ENCODE measurements at places on chromosomes 6 and 20.

- no peak for DNase-seq
Measured at GRCh38 chr6:103280417-103280816, 1579.3 kb downstream of the HACE1 start.

DNA sequence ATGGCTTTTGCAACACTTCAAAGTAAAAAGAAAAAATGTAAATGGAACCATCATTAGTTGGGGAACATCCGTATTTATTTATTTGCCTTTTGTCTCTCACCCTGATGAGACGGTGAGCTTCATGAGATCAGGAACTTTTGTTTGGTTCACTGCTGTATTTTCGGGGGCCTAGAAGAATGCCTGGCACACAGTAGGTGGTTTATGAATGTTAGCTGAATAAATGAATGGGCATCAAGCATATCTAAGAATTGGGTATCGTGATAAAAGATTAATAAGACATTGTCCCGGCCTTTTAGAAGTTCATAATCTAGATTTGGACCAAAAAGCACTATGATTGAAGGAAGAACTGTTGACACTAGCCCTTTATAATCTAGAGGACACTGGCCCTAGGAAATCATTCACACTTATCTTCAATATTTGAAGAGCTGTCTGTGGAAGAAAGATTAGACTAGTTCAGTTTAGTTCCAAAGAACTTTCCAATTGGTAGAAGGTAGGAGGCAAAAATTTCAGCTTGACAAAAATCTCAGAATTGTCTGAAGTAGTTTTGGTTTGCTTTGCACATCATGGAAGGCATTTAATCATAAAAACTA lies 70.3 kb upstream of the CD83 start:
- no peak for DNase-seq

DNA sequence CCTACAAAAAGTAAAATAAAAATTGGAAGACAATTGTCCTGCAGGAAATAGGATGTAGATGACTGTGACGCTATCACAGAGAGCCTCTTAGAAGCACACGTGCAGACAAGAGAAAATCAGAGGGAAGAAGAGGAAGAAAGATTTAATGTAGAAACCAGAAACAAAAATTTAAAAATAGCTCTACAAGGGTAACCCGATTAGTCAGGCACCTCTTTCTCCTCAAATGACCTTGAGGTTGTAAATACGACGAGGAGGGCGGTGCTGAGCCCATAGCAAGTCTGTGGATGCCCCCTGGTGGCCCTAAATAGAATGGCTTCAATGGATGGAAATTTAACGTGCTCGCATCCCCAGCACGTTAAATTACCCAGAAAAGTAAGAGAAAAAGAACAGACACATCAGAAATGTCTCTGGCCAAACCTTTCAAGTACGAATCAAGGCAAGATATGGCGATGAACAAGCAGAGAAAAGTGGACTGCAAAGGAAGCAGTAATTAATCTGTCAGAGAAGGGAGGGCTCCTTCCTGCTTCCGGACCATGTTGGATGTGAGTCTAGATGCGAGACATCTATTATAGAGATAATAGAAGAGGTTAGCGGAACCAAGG lies 4.2 kb upstream of the PRPH2 start:
- no peak for DNase-seq

GRCh38 chr20:47776639-47777038 lies 8.6 kb downstream of the SULF2 start:
- no peak for DNase-seq

GRCh38 chr6:97102145-97102790 lies 177.7 kb downstream of the KLHL32 start:
- no peak for DNase-seq

DNA sequence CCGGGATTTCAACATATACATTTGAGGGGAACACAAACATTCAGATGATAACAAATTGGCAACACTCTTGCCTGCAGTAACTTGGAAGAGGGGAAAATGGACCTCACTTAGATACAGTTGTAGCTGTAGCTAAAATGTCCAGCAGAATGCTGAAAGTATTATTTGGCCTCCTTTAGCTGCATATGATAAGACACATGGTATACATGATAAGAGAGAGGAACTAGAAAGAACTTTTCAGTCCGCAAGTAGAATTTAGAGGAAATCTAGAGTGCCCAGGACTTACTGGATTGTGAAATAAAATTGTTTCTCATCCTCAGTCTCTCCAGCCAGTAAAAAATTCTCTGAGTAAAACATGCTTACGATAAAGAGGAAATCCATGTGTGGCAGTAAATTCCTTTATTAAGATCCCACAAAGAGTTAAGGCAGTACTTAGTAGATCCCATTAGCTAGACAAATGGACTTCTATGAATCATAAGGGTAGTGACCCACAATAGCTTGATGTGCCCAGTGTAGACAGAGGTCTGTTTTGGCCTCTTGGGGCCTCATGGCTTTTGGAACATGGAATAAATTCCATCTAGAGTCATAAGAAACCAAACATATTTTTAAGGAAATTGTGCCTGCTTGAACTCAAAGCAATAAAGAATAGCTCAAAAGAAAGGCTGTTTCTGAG lies 87.9 kb upstream of the RBM24 start:
- DNase-seq: no peak

GRCh38 chr6:135319819-135320218 lies 138.7 kb downstream of the MYB start:
- no peak for DNase-seq

DNA sequence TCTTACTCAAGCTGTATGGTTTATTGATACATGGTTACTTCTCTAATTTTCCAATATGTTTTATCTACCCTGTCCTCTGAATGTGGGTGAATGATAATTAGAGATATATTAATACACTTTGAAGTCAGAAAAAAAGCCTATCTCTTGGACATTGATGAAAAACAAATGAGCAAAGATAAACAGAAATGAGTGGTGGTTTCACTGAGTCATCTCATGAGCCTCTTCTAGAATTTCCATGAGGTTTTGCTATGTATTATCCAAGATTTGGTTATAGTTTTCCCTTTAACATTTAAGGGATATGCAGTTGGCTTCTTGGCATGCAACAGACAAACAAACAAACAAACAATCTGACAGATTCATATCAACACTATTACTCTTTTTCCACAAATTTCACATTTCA lies 586.8 kb downstream of the RFPL4B start:
- no peak for DNase-seq

- DNase-seq: no peak
Measured at GRCh38 chr6:30074331-30075093, 1.1 kb downstream of the RNF39 start.

DNA sequence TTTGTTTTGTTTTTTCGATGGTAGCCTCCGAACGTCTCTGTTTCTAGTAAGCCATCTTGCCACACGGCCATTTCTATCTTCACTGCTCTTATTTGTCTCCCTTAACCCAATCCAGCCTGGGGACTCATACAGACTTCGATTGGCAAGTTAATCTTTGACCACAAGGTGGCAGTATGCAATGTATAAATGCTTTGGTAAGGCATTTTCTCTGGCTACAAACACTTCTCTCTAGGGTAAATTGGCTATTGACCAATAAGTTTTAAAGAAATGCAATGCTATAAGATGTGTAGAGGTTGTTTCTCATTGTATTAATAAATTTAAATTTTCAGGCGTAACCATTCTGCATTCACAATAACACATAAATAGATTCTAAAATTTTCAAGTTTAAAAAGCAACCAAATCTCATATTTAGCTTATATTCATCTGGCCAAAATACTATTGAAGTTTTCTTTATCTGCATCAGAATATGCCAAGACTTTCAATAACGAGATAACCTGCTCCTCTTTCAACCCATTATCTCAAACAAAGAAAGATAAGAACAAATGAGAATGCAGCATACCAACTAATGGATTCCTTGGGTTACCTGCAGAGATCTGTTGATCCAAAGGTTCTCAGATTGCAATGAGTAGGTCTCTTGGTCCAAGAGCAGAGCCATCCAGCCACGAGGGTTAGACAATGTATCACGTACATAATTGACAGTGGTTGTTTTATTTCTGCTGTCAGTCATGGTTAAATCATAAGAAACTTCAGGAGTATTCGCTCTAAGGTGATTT lies 231.9 kb downstream of the PKHD1 start:
- no peak for DNase-seq

GRCh38 chr20:17666481-17666880 lies 15.6 kb downstream of the RRBP1 start:
- no peak for DNase-seq

DNA sequence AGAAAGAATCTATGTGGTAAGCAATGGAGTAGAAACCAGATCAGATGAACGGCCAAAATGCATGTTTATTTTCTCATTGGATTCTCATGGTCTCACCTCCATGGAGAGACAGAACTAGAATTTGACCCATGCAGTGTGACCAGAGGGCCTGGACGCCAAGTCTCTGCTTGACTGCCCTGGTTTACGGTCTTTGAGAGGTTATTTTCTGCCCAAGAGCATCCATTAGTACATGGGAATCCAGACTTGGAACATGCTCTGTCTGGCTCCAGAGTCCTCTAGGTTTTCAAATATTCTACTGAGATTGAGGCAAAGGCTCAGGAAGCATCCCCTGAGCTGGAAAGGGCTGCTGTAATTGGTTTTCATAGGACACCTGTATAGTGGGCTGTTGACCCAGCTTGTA lies 45.5 kb upstream of the UST start:
- DNase-seq: no peak

DNA sequence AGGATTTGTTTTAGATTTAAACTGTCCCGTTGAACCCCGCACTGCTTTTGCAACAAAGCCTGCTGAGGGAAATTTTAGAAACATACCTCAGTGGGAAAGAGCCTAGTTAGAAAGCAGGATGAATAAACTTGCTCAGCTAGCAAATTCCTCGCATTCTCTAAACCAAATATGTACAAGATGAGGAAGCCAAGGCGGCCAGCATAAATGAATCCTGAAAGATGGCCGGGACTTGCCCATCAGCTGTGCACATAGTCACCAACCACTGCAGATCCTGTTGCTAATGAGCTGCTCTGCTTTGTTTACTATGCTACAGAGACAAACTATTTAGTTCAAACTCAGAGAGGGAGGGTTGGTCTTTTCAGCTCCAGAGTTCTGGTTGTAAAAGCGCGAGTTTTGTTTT lies 49.0 kb downstream of the TMEM170B start:
- DNase-seq: no peak

GRCh38 chr6:77105091-77105490 lies 358.2 kb downstream of the HTR1B start:
- no peak for DNase-seq

DNA sequence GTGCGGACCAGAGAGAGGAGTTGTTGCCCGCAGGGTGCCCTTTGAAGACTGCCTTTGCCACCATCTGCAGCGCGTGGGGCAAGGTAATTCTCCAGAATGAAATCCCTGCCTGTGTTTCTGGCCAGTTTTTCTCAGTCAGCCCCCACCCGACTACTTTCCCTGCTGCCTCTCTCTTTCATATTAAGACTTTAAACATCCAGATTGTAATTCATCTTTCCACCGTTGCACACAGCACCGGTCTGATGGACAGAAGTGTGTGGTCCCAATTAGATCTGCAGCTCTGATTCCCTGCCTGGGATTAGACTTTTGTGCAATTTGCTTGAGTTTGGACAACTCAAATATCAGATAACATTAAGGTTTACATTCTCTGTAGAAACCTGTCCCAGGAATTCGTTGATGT lies 489.0 kb downstream of the QKI start:
- DNase-seq: no peak

DNA sequence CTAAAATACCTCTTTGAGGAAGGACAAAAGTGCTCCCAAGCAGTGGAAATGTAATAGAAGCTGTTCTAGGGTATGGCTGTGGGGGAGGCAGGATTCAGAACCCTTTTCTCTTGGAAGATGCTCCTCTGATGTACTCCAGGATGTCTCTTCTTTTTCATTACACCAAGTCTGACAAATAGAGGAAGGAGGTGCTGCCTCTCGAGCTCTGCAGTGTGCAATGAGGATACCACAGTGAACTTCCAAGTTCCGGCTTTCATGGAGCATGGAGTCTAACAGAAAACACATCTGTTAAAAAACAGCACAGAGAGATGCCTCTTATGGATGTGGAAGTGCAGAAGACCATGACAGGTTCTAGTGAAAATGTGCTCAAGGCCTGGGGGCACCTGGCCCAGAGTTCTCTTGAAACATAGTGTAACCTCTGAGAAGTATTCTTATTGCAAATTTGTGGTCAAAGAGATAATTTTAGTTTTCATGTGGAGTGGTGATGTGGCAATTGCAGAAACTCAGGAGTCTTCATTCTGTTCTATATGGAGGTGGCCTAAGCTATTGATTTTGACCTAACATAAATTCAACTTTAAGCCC lies 362.0 kb upstream of the CITED2 start:
- DNase-seq: no peak

DNA sequence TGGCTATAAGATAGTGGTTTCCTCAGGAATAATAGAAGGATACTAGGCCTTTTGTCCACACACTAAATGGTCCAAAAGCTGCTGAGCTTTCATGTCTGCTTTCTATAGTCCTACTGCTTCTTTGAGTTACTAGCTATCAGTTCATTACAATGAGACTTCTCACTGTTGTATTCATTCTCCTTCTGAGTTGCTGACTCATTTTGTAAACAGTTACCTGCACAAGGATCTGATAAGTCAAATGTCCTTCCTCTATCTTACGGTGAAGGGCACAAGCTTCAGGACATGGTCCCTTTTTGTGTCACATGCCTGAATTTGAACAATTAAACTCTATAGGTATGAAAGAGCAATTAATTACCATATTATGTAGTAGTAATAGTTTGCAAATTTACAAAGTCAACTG lies 90.5 kb downstream of the MAN1A1 start:
- DNase-seq: no peak

DNA sequence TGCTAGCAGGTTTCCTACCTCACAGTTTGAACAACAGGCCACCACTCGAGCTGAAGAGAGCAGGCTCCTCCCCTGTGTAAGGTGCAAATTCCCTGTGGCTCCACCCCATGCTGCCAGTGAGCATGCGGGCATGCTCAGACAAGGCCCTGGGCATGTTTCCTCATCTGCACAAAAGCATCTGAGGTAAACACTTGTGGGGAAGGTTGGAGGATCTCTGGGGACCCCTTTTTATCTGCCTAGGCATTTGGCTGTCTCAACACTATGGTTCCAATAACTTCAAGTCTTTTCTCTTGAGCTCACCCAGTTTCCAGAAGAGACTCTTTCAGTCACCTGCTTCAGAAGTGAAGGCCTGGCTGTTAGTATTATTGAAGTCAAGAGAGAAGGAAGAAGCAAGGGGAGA lies 9.4 kb downstream of the C6orf58 start:
- DNase-seq: no peak

- DNase-seq: no peak
Measured at GRCh38 chr20:24690408-24690807, 221.0 kb downstream of the SYNDIG1 start.

GRCh38 chr6:34955442-34955841 lies 66.4 kb downstream of the ANKS1A start:
- no peak for DNase-seq

DNA sequence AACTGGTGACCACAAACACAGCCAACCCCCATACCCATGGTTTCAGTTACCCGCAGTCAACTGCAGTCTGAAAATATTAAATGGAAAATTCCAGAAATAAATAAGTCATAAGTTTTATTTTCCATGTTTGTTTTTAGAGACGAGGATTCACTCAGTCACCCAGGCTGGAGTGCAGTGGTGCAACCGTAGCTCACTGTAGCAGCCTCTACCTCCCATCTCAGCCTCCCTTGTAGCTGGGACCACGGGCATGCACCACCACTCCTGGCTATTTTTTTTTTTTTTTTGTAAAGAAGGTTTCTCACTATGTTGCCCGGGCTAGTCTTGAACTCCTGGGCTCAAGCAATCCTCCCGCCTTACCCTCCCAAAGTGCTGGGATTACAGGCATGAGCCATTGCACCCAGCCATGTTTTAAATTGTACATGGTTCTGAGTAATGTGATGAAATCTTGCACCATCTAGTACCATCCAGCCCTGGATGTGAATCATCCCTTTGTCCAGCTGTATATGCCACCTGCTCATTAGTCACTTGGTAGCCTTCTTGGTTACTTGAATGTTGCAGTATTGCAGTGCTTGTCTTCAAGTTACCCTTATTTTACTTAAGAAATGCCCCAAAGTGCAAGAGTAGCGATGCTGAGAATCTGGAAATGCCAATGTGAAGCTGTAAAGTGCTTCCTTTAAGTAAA lies 14.5 kb downstream of the CSNK2A1 start:
- DNase-seq: no peak
